EL (cell line): ENCODE measurements at places on chromosomes 5 and 9.
A peak's percentile ranks its signal among the peaks of the same experiment; 100 is the strongest.

DNA sequence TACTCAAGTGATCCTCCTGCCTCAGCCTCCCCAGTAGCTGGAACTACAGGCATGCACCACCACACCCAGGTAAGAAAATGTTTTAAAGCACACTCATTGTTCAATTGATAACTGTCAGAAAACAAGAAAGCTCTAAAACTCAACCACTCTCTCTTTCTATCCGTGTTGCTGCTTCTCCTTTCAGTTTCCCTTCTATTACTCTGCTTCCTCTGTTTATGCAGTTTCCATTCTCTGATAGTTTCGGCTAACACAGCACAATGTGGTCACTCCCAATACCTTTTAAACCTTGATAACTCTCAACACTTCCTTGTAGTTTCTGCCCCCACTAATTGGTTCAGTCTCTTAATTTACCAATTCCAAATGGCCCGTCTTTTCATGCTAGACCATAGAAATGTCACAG, 59.2 kb upstream of the NR4A3 start:
- DNase-seq, result no peak

DNA sequence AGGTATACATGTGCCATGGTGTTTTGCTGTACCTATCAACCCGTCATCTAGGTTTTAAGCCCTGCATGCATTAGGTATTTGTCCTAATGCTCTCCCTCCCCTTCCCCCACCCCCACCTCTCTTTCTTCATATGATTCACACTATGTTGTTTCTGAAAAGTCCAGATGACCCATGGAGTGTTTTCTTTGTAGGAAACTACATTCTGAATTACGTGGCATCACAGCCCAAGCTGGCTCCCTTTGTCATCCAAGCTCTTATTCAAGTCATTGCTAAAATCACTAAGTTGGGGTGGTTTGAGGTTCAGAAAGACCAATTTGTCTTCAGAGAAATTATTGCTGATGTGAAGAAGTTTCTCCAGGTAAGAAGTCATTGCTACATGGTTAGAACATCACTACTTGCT, 30.4 kb downstream of the RANBP17 start:
- peak; percentile 73 for DNase-seq

DNA sequence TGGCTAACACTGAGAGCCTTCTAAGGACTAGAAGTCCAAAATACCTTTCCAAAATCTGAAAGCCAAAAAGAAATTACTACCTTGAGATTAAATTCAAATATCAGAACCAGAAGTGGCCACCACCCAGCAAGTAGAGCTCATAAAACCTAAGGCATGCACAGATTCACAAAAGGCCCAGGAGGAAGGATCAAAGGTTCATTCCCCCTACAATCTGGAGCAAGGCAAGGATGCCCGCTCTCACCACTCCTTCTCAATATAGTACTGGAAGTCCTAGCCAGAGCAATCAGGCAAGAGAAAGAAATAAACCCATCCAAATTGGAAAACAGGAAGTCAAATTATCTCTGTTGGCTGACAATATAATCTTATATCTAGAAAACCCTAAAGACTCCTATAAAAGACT, 6.0 kb downstream of the RASEF start:
- DNase-seq, result no peak

DNA sequence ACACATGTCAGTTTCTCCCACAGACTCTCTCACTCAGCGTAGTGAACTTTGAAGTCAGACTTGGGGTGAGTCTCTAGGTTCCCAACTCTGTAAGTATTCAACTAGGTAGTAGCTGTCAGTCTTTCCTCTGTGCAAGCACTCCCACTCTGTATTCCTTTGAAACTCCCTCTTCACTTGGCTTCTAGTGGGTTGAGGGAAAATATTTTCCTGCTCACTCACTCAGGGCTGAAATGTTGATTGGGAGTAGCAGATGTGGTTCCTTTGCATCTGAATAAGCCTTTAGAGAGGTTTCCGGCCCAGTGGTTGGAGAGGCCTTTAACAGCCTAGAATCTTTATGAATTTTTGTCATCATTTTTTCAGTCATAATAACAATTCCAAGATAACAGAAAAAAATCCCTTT, 18.1 kb upstream of the ARRDC3 start:
- DNase-seq, result no peak

DNA sequence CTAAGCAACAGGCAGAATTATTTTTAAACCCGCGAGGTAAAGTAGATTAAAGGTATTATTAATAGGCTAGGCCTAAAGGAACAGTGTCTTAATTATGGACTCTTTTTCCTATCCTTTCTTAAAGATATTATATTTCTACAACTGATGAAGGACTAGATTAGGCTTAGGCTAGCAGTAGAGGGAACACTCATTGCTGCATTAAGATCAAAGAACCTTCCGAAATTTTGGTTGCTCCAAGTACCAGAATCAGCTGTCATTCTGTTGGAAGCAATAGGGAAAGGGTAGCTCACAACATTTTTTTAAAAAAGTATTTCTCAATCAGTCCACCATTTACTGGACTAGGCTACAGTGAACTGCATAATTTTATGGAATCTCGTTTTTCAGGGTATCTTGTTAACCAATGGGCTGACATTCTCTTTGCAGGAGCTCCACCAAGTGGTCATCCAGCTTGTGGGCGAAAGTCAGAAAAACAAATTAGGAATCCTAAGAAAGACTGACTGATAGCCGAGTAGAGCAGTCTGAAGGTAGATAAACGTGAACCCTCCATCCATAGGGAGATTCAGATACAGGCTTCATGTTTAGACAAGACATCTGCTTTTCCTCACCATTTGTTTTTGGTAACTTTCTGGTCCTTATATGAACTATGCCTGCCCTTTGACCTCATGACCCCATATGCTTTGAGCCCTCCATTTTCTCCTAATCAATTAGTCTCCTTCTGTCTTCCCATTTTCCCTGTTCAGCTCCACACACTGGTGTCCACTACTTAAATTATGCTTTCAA, 103.6 kb upstream of the CHD1 start:
- peak; percentile 81 for DNase-seq
